ENCODE measurements at places on chromosomes 12 and 14. TPM values are rescaled to one million over a fixed set of nuclear protein-coding genes. Genes with fewer than 3 reads are reported as not detected.

SAV1 gene
- 28.0 TPM for total RNA-seq

DNA sequence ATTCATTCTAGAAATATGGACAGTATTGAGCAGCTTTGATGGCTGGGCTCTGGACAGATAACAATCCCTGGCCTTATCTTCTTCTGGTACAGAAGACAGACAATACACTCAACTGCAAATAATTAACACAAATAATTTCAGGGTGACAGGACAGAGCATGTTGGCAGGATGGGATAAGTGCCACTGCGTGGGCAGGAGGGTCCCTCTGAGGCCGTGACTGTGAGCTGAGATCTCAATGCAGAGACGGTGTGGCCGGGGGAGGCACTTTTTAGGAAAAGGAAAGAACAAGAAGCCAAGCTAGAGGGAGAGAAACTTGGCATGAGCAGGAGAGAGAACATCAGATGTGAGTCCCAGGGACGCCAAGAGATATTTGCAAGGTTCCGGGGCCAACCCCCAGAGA lies 8.1 kb downstream of the SYNE3 start:
- no peak for DNase-seq

GRCh38 chr14:104843442-104844305 lies 21.4 kb upstream of the CEP170B start:
- peak; percentile 60 for DNase-seq

- no peak for DNase-seq
Observed at GRCh38 chr12:116241157-116241759, 36.2 kb downstream of the MED13L start.

SPRYD4 gene
- total RNA-seq, result 2.6 TPM

DNA sequence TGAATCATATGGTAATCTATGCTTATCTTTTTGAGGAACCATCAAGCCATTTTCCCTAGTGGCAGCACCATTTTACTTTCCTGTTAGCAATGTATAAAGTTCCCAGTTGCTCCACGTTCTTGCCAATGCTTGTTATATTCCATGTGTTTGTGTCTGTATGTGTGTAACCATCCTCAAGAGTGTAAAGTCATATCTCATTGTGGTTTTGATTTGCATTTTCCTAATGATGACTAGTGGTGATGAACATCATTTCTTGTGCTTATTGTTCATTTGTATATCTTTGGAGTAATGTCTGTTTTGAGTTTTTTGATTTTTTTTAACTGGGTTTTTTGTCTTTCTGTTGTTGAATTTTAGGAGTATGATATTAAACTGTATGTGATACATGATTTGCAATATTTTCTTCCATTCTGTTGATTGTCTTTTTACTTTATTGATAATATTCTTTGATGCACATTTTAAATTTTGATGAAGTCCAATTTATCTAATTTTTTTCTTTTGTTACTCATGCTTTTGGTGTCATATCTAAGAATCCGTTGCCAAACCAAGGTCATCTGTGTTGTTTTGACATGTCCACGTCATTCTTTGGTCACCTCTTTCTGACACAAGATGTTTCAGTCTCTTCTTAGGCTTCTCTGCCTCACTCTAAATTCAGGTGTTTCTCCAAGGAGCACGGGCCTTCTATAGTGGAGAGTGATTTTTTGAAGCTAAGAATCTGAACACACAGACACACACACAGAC lies 36.1 kb downstream of the PPHLN1 start:
- DNase-seq, result no peak

SPX gene
- 11.7 TPM for total RNA-seq

HOXC4 gene
- total RNA-seq, result not detected

GRCh38 chr12:24608637-24609285 lies 340.1 kb downstream of the BCAT1 start:
- no peak for DNase-seq

DNA sequence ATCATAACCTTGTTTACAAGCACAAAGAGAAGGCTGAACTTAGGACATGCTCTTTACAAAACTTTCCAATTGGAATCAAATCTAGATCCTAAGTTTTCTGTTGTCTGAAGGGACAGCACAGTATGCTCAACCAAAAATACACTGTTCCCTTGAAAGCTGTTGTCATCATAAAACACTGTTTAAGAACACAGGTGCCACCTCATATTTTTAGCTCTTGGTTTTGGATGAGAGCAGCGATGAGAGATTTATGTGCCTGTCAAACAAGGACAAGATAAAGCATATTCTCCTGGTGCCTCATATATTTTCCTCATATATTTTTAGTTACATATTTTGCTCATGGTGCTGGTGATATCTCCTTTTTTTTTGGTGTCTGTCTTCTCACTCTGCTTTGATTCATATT lies 788.4 kb downstream of the AACS start:
- no peak for DNase-seq

GRCh38 chr12:115335594-115335993 lies 651.6 kb upstream of the TBX3 start:
- DNase-seq, result peak; percentile 47

DNA sequence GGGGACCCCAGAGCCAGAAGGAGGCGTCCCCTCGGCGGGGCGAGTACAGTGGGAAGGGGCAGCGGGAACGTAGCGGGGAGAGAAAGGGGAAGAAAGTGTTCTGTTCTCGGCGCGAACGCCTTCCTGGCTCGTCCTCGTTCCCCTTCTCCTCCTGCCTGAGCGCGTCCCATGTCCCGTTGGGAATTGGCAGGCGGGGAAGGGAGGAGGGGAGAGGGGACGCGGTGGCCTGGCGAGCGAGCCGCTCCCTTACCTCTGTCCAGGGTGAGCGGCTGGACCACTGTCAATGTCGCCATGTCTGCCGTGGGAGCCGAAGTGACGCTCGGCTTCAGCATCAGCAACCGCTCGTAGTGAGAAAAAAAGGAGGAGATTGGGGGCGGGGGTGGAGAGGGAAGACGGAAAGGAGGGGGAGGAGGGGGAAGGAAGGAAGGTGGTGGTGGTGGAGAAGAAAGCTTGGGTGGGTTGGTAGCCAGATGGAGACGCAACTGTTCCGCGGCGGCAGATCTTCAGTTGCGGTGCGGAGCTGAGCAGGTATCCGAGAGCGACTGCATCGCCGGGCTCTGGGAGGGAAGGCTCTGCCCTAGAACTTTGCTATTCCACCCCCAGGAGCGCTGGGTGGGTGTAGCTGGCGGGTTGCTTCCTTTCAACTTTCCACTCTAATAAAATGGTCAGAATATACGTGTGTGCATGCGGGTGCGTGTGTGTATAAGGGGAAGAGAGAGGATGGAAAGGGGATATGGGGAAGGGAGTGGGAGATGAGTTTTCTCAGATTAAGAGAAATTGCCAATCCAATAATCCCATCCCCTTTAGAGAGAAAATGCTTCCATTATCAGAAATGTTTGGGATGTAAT lies at the start of gene LIN7A:
TSS of gene LIN7A (minus strand) at position 544 of the 848 bp plus-strand sequence. CDS start at position 332, 212 bp downstream.
- DNase-seq, result peak; percentile 57

INSM2 gene
- total RNA-seq, result not detected

DNA sequence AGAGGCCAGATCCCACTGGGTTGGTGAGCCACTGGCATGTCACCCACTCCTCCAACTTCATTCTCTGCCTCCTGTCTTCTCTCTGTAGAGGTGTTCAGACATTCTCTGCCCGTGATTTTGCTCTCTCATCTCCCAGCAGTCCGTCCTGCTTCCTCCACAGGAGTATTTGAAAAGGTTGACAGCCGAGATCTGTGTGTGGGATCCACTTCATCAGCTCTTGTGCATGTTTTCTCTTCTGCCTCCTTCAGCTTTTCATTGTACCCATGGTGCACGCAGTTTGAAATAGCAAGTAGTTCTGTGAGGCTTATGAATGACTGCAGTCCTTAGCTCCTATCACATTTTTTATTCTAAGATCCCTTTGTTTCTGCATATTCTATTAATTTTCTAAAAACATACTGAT lies 34.8 kb downstream of the ZC3H14 start:
- no peak for DNase-seq

- DNase-seq, result no peak
Observed at GRCh38 chr12:93317227-93317626, 60.5 kb upstream of the NUDT4 start.

GLI1 gene
- total RNA-seq, result 2.9 TPM

DNA sequence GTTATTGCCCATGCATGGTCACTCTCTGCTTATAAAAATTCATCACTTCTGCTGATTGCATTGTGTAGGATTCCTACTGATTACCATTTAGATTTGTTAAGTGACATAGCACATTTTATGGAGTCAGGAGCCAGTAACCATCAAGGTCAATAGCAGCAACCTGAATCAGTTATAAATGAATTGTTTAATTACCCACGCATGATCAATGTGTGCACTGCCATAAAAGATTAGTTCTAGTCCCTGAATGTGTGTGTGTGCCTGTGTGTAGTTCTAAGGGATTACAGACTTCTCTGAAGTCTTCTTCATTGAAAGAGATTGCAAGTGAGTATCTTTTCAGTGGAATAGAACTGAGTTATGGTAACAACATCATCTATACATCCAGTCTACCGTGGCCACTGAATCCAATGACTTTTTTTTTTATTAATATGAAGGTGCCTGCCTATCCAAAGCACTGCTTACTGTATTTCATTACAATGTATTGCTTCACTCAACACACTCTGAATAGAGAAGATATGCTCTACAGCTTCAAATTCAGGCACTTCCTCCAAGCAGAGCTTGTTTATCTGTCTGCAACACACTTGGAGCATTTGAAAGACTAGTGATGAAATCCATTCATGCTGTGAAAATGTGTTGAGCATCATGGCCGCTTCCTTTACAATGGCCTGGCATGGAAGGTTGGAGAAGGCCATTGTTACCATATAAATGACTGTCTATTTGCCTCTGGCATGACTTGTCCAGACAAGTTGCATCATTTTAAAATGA lies 381.7 kb downstream of the DIO2 start:
- DNase-seq, result no peak

- no peak for DNase-seq
Observed at GRCh38 chr12:28040246-28040645, 67.7 kb upstream of the PTHLH start.
